GM23248 (cell line): ENCODE measurements at places on chromosomes 3 and 15. TPM values are rescaled to one million over a fixed set of nuclear protein-coding genes. Genes with fewer than 3 reads are reported as not detected.

KY gene
- polyA plus RNA-seq: 0.39 and 0.65 TPM in 2 replicates

WDR72 gene
- not detected in 2 replicates for polyA plus RNA-seq

CKMT1B gene
- polyA plus RNA-seq: not detected in 2 replicates

RETNLB gene
- not detected in 2 replicates for polyA plus RNA-seq

C15orf40 gene
- polyA plus RNA-seq: 32.4 and 32.9 TPM in 2 replicates

CFAP91 gene
- not detected in 2 replicates for polyA plus RNA-seq

ANKUB1 gene
- not detected in 2 replicates for polyA plus RNA-seq

RHOV gene
- not detected in 2 replicates for polyA plus RNA-seq

SPESP1 gene
- 1.1 TPM in 2 replicates for polyA plus RNA-seq

THSD4 gene
- 13.3 and 14.2 TPM in 2 replicates for polyA plus RNA-seq

BFSP2 gene
- not detected in 2 replicates for polyA plus RNA-seq

DLG1 gene
- 19.6 and 23.2 TPM in 2 replicates for polyA plus RNA-seq

ACP3 gene
- polyA plus RNA-seq: 1.1 and 1.7 TPM in 2 replicates

TUBGCP4 gene
- 12.6 and 13.1 TPM in 2 replicates for polyA plus RNA-seq

TBC1D21 gene
- polyA plus RNA-seq: not detected in 2 replicates

WDR73 gene
- polyA plus RNA-seq: 25.2 and 25.6 TPM in 2 replicates
